AG04450 (cell line): ENCODE measurements at places on chromosomes 2 and 18.

- DNase-seq, result no peak
Observed at GRCh38 chr2:131120815-131121317, 15.7 kb downstream of the PLEKHB2 start.

DNA sequence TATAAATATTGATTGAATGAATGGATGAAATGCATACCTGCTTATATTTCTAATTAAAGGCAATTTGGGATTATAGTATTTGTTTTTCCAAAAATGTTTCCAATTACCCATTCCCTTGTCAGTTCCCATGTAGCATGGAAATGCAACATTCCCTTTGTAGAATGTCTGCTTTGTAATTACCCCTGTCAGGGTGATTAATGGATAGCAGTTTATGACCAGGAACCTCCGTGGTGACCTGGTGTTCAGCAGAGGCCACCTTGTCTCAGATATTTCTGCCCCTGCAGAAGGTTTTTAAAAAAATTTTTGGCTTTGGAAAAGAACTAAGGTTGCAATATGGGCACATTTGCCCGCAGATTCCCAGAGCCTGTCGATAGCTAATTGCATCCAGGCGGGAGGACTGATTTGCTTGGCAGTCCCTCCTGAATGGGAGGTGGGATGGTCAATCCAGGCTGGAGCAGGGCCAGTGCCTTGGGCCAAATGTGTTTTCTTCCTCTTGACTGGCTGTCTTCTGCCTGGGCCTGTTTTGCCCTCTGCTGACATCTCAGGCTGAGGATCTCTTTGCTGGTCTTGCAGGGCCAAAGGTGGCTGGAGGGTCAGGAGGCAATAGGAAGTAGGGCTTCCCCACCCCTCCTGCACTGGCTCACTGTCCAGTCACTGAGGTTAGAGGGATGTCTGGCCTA lies 82.1 kb downstream of the TMEM182 start:
- no peak for DNase-seq

GRCh38 chr18:69559604-69560003 lies 158.9 kb downstream of the DOK6 start:
- DNase-seq, result no peak

- no peak for DNase-seq
Observed at GRCh38 chr2:40433736-40434135, 18.2 kb downstream of the SLC8A1 start.

DNA sequence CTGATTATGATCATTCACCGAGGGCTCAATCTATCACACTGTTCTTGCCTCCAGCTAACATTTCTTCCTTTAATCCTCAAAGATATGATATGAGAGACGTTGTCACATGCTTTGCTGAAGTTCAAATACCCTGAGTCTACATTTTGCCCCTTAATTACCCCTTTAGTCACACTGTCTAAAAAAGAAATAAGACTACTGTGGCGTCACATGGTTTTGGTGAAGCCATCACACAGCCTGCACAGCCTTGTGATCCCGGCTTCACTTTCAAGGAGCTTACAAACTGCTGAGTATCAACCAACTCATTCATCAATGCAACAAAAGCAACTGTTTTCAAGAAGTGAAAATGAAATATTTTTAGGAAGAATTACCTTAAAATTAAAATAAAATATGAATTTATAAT lies 31.9 kb upstream of the SOCS6 start:
- DNase-seq, result no peak

DNA sequence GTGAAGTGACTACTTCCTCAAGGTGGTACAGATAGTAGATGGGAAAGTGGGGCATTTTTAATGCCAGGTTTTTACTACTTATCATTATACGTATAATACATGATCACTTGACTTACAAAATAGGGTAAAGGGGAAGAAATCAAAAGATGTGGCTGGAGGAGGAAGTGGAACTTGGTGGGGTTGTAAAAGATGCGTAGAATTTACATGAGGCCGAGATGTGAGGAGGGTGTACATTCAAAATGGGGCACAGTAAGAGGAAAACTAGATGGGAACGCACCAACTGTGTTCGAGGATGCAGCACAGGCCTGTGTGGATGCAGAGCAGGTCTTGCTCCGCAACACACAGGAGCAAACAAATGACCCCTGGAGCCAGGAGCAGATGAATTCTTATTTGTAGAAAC lies 403.3 kb downstream of the TXNL1 start:
- DNase-seq, result no peak

DNA sequence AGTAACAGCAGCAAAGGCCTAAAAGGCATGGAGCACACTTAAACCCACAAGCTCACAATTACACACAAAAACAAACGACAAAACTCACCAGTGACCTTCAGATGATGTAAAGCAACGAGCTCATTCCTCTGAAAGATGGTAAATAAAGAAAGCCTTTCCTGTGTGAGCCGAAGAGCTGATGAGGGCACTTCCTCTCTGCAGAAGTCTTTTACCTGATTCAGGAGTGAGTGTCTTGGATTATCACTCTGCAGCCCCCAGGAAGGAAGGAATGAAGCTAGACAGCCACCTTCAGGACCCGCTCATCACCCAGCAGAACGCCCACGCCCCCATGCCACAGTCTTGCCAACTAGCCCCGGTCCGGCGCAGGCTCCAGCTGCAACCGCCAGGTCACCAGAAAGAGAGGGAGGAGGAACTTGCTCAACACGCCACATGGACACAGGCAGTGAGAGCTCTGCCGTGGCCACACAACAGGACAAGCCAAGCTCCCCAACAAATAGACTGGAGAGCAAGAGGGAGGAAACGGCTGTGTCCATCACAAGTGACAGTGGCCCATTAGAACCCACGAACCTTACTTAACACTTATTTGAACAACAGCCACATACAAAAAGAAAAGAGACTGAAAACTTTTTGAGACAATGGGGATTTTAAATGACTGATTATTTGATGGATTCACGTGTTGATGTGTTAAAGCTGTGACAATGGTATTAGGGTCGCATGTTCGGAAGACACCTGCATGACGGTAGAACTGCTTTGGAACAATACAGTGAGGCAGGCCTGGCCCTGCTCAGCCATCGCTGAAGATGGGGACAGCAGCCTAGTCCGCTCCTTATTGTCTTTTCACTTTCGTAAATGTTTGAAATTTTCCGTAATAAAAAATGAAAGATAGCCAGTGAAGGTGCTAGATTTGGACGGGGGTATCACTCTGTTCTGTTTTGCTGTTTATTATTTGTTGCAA lies 127.3 kb downstream of the HDAC4 start:
- DNase-seq, result no peak

GRCh38 chr18:34866310-34866709 lies 156.2 kb downstream of the DTNA start:
- DNase-seq, result no peak

DNA sequence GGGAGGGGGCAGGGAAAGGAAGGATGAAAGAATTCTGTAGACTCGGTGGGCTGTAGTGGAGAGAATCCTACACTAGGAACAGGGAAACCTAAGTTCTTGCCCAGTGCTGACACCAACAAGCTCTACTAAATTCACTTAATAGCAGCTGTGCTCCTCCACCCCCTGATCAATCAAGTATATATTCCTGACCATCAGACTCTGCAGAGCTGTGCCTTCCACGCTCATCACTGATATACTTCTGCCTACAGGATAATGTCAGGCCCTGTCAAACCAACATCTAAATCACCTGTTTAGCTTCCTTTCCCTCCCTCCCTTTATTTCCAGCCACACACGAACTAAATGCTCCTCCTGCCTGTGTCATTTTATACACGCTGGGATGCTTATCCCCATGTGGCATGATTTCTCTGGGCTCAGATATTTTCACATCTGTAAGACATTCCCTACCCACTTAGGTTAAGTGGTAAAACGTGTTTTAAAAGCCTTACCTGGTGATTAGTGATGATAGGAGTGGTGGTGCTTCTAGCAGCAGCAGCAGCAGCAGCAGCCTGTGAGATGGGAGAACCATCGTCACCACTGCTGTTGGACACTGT lies 301.9 kb downstream of the LRRTM1 start:
- DNase-seq, result no peak

- no peak for DNase-seq
Observed at GRCh38 chr18:46843372-46843771, 73.9 kb downstream of the PIAS2 start.

- no peak for DNase-seq
Observed at GRCh38 chr2:100301881-100302584, 20.3 kb downstream of the LONRF2 start.
